Heart right ventricle (tissue), 16 donors: ENCODE measurements at places on chromosomes 6 and 20.
A peak's percentile ranks its signal among the peaks of the same experiment; 100 is the strongest.

DNA sequence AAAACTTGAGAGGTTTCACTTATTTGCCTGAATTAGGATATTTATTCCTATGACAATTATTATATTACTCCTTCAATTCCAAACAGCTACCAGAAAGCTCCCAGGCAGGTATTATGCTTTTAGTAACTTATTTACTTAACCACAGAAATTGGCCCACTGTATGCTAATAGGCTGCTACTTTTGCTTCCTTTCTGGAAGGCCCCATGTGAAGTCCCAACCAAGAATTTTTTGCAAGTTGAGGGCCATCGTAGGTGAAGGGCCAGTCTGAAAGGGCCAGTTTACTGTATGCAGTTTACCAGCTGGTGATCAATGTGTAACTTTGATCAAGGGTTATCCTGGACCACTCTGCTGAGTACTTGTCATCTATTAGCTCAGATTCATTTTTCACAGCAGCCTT is 45.0 kb downstream of the EDN1 start:
- no peak for DNase-seq

- no peak for DNase-seq
Measured at GRCh38 chr6:55897346-55897745, 22.0 kb upstream of the BMP5 start.

- no peak for DNase-seq
Measured at GRCh38 chr6:106411643-106412200, 51.2 kb downstream of the CRYBG1 start.

DNA sequence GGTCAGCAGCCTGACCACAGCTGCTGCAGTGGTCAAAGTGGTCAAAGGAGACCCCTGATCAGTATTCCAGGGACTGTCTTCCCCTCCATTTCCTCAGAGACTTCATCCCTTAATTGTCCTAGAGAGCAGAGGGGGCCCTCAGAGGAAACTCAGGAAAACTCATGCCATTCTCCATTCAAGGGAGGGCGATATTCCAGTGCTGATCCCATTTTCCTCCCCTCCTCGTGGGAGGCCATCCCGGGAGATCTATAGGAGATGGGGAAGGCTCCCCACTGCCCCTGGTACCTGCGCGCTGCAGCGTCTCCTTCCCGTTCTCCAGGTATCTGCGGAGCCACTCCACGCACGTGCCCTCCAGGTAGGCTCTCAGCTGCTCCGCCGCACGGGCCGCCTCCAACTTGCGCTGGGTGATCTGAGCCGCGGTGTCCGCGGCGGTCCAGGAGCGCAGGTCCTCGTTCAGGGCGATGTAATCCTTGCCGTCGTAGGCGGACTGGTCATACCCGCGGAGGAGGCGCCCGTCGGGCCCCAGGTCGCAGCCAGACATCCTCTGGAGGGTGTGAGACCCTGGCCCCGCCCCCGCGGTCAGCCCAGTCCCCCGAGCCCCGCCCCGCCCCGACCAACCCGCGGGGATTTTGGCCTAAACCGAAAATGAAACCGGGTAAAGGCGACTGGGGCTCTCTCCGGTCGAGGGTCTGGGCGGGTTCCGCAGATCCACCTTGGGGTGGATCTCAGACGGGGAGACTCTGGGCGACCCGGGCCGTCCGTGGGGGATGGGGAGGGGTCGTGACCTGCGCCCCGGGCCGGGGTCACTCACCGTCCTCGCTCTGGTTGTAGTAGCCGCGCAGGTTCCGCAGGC is 878 bp downstream of the HLA-C start:
- DNase-seq = peak; percentile 82

DNA sequence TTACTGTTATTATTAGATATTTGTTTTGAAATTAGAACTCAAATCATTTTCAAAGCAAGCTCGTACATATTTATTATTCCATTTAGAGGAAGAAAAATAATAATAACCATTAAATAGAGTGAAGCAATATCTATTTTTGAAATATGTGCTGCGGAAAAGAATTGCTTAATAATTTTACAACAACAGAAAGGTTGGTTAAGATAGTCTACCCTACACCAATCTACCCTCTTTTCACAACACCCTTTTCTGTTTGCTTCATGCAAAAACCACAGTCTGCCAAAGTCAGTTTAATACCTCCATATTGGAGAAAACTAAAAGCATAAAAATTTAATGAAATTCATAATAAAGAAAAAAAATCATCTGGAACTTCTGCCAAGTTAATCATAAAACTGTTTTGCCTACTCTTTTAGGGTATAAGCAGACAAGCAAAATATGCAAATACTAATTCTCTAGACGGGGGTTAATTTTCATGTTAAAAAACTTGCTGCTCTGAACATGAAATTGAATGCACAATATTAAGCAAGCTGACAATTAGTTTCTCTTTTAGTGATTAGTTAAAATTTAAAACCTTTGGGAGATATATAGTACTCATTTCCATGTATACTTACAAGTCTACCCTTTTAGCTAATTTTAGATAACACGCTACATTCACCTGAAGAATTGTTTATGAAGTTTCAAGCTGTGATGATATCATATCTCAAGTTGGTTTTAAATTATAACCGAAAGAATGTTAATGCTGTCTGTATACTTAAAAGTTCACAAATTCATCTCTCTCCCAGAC is 100.2 kb downstream of the AHI1 start:
- DNase-seq = no peak

- no peak for DNase-seq
Measured at GRCh38 chr20:19826179-19826914, 68.3 kb downstream of the RIN2 start.

DNA sequence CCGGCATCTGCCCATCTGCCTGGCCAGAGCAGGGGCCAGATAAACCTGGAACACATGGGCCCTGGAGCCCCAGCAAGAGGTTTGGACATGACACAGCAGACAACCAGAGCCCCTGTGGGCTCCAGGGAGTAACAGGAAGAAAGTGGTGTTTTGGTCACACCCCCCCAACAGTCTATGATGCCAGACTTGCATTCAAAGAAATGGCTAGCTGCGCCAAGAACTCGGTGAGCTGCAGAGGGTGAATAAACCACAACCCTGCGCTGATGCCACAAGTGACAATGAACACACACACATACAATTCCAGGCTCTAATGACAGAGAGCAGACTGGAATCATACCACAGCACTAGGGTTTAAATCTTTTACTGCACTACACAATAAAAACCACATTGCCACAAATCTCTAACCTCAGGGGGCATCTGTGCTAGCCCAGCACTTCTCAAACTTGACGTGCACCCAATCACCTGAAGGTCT is 34.0 kb downstream of the TRERF1 start:
- no peak for DNase-seq

DNA sequence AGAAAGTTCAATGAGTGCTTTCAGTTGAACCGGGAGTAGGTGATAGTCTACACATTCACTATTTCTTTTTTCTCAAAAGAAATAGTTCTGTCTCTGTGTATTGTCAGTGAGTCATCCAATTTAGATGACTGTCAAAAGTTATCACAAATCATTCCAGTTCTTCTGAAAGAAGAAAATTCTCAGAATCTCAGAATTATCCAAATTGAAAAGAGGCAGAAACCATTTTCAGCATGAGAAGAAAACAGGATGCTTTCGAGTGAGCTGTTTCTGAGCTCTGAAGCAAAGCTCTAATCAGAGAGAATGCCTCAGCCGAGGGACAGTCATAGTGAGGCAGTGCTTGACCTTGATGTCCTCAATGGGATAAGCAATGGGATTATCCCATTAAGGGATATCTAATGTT is 97.9 kb downstream of the HUS1B start:
- DNase-seq = no peak

DNA sequence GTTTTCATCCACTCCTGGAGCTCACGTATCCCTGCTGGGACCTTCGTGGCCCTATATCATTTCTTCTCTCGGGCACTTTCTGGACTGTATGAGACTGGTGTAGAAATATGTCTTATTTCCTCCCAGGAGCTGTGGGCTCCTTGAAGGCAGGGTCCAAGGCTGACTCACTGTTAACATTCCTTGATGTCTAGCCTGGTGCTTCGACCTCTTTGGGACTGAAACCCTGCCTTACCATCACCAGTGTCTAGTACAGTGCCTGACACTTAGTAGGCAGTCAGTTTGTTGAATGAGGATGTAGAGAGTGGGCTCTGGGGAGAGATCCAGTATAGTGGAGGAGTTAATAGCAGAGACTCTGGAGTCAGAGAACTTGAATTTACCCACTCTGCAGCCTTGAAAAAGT is 23.6 kb downstream of the POFUT1 start:
- DNase-seq = no peak

GRCh38 chr6:134374491-134375219 is 56.7 kb upstream of the SGK1 start:
- DNase-seq = no peak

DNA sequence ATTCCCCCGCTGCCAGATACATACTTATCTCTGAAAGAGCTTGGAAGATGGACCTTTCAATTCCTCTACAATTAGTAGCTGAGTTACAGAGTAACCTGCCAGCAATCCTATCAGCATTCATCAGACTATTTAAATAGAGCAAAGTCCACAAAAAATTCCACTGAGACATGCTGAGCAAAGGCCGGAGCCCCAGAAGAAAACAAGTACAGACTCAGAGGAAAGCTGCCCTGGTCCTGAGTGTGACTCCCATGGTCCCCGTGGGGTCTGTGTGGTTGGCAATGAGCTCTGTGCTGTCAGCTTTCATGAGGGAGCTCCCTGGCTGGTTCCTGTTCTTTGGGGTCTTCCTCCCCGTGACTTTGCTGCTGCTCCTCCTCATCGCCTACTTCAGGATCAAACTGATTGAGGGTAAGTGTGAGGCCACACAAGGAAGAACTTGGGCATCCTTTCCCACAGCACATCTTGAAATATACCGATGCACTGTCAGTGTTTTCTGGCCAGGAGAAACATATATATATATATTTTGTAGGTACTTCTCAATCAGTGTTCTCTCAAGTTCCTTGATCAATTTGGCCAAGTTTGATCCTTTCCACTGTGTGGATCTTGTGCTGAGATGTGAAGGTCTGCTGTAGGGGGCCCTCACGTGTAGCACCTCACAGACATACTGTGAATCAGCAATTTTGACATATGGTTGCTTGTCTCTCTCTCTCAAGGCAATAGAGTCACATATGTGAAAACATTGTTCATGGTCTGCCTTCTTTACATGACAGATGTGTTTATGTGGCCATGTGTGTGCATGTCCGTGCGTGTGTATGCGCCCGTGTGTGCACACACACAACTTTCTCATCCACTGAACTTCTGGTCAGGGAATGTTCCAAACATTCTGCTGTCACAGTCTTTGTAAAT is at the start of gene SMLR1:
TSS of gene SMLR1 (plus strand) at position 160 of the 903 bp plus-strand sequence. CDS start at position 168, 8 bp downstream.
- DNase-seq = no peak

GRCh38 chr6:19866985-19867627 is 29.9 kb downstream of the ID4 start:
- no peak for DNase-seq

DNA sequence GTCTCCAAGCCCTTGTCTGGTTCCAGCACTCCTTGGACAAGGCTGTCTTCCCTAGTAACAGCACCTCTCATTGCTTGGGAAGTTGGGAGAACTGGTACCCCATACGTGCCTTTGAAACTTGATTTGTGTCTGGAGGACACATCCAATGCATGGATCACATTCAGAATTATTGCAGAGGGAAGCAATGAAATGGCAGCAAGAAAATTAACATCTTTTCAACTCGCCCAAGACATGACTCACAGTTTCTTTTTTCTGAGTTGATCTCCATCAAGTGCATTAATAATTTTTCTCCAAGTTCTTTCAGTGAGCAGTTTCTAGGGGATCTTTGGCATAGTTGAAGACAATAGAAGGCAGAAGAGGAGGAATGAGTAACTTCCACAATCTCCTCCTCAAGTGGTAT is 22.3 kb upstream of the PI3 start:
- no peak for DNase-seq

DNA sequence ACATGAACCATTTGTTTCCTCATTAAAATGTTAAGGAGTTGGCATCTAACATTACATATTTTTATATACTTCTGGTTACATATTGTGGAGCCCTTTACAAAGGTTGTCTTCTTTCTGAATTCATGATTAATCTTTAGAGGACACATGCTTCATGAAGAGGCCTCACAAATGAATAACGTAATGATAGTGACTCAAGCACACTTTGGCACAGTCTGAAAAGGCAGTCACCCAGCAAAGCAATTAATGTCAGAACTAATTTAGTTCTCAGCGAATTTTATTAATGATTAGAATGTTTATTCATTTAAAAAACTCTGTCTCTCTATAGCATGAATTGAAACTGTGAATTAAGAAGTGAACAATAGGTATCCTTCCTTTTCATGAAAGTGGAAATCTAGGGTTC is 854.2 kb downstream of the PHF3 start:
- DNase-seq = no peak

DNA sequence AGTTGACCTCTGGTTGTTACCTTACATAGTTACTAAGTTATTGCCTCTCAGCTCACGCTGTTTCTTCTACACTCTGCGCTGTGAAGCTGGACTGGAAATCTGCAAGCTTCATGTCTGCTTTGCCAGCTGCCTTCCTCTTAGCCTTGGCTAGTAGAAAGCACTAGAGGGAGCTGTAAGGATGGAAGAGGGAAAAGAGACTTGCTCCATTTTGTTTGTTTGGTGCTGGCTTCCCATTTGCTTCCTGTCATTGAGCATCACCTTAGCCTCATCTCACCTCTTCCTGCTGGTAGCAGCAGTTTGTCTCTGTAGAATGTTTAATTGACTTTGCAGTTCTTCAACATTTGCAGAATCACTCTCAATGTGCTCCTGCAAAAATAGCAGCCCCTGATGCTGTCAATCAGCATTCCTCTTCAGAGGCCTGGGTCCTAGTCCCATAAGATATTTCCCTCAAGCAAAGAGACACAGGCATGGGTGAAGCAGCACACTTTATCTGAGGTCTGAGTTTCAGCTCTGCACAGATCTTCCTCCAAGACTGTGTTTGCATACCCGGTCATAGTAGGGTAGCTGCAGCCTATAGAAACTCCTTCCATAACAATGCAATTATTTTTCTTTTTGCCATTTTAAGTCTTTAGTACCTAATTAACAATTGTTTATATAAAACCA is 302.2 kb upstream of the EPHA7 start:
- no peak for DNase-seq

GRCh38 chr6:149680503-149680902 is 32.0 kb upstream of the KATNA1 start:
- no peak for DNase-seq

GRCh38 chr6:107628878-107629277 is 139.0 kb downstream of the SOBP start:
- DNase-seq = no peak

- no peak for DNase-seq
Measured at GRCh38 chr20:4369798-4370124, 351.9 kb upstream of the PRND start.

DNA sequence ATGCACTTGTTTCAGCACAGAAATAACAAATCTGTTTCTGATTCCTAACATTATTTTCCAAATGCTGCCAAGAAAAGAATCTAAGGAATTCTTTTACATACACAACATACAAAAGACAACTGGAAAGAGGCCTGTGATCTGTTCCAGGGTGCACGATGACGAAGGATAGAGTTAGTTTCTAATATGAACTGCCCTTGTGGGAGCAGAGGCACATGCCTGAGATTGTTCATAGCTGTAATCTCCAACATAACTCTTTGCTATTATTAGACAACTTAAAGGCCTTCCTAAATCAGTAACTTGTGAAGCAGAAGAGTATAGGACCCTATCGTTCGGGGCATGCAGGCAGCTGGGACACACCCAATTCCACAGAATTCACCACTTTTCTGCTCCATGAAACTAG is 41.2 kb upstream of the NHSL1 start:
- no peak for DNase-seq

- DNase-seq = peak; percentile 42
Measured at GRCh38 chr20:709423-709822, 33.8 kb upstream of the SCRT2 start.

GRCh38 chr6:148770408-148771211 is 23.8 kb downstream of the UST start:
- no peak for DNase-seq
